NCI-H510A treated with DMSO at 0.1 percent for 48 hours (cell line): ENCODE measurements at places on chromosomes 2 and 18.

- no peak for DNase-seq
Observed at GRCh38 chr2:140528982-140529381, 1601.8 kb downstream of the LRP1B start.

DNA sequence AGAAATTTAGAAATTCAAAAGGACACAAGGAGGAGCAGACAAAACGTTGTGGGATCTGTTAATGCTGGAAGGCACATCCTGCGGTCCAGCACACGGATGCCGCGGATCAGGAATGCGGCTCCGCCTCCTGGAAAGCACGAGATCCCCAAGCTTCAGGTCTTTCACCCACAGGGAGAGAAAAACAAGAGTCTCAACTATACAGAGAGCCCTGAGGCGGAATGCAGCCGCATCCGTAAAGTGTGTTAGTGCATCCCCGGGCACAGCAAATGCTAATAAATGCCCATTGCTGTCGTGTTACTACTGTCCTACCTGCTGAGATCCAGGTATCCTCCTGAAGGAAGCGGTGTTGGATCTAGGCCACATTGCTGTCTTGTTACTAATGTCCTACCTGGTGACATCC is 303.9 kb downstream of the EIPR1 start:
- no peak for DNase-seq

DNA sequence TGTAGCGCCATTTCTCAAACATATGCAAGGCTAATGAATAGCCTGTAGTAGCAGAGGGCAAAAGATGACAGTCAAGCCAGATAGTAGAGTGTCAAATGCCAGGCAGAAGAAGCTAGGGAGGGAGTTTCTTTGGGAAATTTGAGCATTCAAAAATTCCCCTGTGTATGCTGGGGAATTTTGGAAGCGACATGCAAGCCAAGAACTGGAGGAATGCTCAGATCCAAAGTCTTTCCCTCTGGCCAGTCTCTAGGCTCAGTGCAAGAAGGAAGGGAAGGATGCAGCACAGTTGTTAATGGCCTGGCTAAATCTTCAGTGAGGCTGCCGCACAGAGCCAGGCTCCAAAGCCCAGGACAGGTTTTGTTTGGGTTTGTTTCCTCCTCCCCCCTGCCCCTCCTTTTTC is 59.9 kb downstream of the ATP9B start:
- DNase-seq: no peak

GRCh38 chr18:11761553-11761952 is 72.5 kb downstream of the GNAL start:
- DNase-seq: no peak

- no peak for DNase-seq
Observed at GRCh38 chr2:190973726-190974628, 40.0 kb downstream of the STAT1 start.

- no peak for DNase-seq
Observed at GRCh38 chr2:2575870-2576386, 244.9 kb upstream of the MYT1L start.

GRCh38 chr2:239018271-239019182 is 170.6 kb downstream of the TWIST2 start:
- no peak for DNase-seq

- no peak for DNase-seq
Observed at GRCh38 chr2:236687296-236687965, 117.8 kb downstream of the ACKR3 start.

GRCh38 chr2:80322311-80322920 is 17.9 kb upstream of the LRRTM1 start:
- DNase-seq: no peak

DNA sequence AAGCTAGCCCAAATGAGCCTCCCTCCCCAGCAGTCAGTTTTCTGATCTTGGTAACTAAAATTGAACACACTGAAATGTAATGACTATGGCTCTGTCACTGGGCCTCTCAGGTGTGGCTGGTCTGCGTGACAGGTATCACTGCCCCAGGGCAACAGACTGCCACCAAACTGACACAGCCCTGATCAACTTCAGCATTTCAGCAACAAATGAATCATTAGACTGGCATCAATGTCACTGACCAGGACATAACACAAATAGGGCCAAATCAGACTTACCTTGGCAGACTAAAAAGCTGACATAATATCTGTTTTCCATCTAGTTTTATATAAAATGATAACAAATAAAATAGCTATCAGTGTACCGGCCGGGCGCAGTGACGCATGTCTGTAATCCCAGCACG is 290.8 kb upstream of the CHAC2 start:
- DNase-seq: no peak

DNA sequence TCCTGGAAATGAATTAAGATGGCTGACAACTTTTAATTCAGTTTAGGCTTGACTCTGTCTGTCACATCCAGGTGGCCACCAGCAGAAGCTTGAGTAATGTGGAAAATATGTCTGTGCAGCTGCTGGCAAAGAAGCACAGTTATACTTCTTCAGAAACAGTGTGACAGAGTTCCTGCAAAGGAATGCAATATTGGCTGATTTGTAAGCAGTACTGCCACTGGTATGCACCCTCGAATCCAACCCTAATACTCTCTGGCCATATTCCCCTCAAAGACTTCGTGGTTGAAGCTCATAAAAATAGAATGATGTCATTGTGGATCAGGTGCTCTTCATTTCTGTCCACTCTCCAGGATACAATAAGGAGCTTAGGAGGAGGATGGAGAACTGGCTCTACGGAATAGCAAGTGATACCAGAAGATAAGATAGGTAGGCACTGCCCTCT is 86.2 kb downstream of the METTL8 start:
- DNase-seq: no peak

DNA sequence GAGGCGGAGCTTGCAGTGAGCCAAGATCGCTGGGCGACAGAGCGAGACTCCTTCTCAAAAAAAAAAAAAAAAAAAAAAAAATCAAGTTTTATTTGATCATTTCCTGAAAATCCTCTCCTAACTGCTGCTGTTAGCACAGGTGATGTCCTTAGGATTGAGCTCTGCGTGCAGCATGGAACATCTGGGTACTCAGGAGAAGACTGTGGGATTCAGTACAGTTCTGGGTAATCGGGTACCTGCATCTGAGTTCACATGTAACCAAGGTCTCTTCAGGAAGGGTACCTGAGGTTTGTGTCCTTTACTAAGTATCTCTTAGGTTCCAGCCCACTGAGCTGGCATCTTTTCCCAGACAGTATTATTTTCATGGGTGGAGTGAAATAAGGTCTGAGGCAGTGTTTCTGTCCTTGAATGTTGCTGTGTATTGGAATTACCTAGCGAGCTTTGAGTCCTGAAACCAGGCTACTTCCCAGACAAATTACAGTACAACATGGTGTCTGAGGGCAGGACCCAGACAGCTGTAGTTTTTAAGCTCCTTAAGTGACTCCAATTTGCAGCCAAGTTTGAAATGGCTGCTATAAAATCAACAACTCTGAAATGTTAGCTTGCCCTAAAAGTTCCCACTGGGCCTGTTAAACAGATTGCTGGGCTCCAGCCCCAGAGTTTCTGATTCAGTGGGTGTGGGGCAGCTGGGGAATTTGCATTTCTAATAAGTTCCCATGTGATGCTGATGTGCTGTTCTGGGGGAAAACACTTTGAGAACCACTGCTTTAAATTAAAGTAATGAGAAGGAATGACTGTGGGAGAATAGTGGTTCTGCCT is 120.5 kb downstream of the PMAIP1 start:
- DNase-seq: no peak

DNA sequence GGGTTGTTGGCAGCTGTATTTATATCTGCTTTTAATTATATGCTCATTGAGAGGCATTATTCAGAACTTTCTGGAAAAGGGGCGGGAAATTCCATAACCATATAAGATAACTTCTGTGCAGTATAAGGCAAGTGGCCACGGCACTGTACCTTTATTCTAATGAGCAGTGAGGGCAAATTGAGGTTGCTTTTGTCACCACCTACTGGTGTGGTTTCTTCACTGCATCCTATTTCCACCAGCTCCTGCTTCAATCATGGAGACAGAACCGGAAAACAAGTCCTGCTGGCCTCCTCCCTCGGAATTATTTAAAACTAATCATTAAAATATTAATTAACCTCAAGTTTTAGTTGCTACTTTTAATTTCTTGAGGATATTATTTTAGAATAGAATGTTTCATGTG is 759.4 kb downstream of the CBLN2 start:
- DNase-seq: no peak

GRCh38 chr2:201777043-201777442 is 3.7 kb downstream of the ALS2 start:
- DNase-seq: no peak

- DNase-seq: no peak
Observed at GRCh38 chr18:75638776-75639471, 211.4 kb upstream of the SMIM21 start.

DNA sequence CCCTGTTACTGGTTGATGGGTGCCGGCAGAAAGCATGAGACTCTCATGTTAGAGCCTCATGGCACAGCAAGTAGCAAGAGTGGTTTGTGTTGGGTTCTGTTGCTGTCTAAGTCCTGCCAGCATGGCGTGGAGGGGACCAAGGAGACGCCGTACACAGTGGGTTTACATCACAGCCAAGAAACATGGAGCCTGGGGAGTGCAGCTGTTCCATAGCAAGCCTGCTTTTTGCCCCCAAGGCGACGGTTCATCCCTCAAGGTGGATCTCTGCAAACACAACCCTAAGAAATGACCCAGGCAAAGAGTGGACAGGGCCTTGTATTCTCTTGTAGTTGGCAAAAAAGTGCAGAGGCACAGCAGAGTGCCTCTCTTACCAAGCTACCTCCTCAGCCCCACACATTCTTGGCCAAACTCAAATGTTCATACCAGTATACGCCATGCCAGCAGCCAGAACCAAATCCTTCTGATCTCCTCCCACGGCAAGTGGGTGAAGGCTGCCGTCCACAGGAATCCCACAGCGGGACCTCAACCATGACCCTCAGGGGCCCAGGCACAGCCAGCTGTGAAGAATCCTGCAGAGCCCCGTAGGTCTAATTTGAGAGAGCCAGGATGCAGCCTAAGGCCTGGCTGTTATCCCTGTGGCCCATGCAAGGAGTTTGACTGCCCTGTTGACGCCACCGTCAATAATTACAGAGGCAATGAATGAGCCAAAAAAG is 19.0 kb downstream of the SNED1 start:
- no peak for DNase-seq

- peak; percentile 73 for DNase-seq
Observed at GRCh38 chr2:15561574-15562344, 625 bp upstream of the NBAS start.

GRCh38 chr2:100383306-100383705 is 34.2 kb downstream of the CHST10 start:
- DNase-seq: no peak

DNA sequence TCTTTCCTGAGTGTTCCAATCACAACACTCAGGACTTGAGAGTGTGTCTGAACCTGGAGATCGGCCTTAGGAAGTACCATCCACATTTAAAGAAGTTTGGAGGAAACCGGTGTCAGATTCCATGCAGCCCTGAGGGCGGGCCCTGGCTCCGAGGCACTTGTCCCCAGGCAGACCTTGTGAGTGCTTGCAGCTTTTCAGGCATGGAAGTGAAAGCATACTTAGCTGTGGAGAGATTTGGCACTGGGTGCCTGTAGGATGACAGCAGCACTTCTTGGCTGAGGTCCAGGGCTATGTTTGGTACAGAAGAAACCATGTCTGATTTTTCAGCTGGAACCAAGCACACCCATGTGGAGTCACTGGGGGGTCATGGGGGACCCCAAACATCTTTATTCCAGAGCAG is 230.8 kb downstream of the SEPTIN10 start:
- peak; percentile 84 for DNase-seq

DNA sequence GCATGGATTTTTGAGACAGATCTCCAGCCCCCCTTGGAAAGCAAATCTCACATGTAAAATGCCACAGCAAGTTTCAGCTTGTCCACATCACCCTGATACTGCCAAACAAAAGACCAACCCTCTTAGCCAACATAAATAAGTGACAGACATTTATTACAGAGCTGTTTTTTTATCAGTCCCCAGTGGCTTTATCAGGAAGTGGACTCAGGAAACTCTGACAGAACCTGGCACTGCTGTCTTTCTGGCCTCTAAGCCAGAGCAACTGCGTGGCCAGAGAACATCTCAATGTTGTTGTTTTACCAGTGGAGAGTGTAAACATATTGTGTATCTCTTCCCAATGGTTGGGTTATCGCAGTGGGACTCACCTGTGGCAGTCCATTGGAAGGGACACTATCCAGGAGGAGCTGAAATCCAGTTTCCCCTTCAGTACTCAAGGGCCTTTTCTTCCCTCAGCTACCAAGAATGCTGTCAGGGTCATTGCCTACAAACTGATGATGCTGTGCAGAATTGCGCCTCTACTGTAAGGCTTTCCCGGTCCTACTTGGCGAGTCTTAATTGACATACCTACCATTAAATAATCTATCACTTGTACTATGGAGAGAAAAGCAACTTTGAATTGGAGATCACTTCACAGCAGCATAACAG is 22.0 kb downstream of the SLC14A1 start:
- DNase-seq: no peak

GRCh38 chr2:156434461-156435291 is 1.5 kb upstream of the GPD2 start:
- DNase-seq: no peak

GRCh38 chr18:13809043-13809430 is 14.9 kb upstream of the MC5R start:
- no peak for DNase-seq

DNA sequence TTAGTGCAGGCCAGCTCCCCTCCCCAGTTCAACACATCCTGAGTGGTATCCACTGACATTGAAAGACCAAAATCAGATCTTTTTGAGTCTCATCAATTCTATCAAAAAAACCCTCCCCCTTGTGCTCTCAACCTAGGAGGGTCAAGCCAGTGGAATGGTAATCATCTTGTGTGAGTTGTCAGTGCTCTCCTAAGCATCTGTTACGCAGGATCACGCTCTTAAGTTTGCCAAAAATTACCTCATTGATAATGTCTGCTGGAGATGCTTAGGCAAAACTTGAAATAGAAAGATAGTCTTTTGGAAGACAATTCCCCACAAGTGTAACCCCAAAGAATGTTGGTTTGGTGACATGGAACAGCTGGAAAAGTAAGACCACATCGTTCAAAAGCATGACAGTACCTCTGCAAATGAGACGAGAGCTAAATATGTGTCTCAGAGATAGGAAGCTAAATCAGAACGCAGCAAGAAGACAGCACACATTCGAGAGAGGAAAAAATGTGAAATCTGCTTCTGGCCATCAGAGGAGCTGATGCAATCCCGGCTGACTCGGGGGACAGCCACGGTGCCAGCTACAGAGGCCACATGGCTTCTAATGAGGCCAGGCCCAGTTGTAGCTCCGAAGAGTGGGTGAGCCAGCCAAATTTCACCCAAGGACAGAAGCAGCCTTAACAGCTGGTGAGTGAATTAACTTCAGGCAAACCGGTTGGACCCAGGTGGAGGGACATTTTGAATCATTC is 753.9 kb downstream of the RNF144A start:
- no peak for DNase-seq
